Left ventricle myocardium superior (tissue), 1 donor: ENCODE measurements at places on chromosomes 7 and 10.

GRCh38 chr7:44277391-44277790 lies 48.0 kb downstream of the CAMK2B start:
- DNase-seq, result peak; percentile 29

GRCh38 chr7:124536156-124536762 lies 229.3 kb downstream of the GPR37 start:
- DNase-seq, result no peak

GRCh38 chr10:124534231-124534798 lies 72.7 kb downstream of the LHPP start:
- DNase-seq, result peak; percentile 66

- DNase-seq, result peak; percentile 92
Observed at GRCh38 chr7:116525913-116526861, 1.4 kb downstream of the CAV1 start.
